T-helper 22 cell (primary cell): ENCODE measurements at places on chromosomes 5 and 9.

GRCh38 chr5:128774605-128775004 lies 190.7 kb upstream of the SLC27A6 start:
- DNase-seq, result no peak

DNA sequence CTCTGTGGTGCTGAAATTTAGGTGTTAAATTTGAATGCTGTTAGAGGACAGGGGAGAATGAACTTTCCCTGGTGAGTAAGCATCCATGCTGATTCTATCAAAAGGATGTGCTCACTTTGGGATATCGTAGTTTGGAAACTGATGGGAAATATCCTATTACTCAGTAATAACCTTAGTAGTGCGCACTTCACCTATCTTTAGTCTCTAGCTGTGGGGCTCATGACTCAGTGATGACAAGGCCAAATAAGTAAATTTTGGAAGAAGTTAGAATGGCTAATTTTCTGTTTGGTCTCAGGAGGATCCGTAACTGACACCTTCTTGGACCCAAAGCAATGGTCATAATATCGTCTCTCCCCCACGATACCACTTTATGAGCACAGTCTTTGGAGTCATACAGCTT lies 448.4 kb downstream of the PSAT1 start:
- no peak for DNase-seq

GRCh38 chr5:54895816-54896341 lies 89.5 kb downstream of the ESM1 start:
- DNase-seq, result no peak

DNA sequence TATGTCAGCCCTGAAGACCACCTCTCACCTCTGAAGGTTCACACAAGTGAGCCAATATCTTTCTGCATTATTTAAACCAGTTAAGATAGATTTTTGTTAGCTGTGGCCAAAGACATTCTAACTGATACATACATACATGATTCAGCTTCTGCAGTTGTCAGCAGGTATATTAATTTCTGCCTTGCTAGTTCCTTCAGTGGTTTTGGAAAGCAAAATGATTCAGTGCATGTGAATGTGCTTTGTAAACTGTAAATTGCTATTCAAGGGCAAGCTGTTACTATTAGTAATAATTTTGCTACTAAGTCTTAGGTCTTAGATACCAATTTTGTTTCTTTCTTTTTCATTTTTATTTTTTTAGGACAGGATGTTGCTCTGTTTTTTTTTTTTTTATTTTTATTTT lies 89.2 kb upstream of the ERBIN start:
- DNase-seq, result no peak

- DNase-seq, result no peak
Measured at GRCh38 chr5:107512029-107512428, 158.7 kb downstream of the EFNA5 start.

GRCh38 chr5:100855937-100856430 lies 47.1 kb downstream of the ST8SIA4 start:
- no peak for DNase-seq

GRCh38 chr5:61768692-61769281 lies 436.7 kb downstream of the ZSWIM6 start:
- no peak for DNase-seq

- DNase-seq, result no peak
Measured at GRCh38 chr5:149408252-149409099, 29.4 kb upstream of the IL17B start.

GRCh38 chr5:116614603-116614920 lies 39.9 kb upstream of the SEMA6A start:
- DNase-seq, result no peak

- no peak for DNase-seq
Measured at GRCh38 chr5:104344809-104345208, 782.2 kb upstream of the NUDT12 start.

DNA sequence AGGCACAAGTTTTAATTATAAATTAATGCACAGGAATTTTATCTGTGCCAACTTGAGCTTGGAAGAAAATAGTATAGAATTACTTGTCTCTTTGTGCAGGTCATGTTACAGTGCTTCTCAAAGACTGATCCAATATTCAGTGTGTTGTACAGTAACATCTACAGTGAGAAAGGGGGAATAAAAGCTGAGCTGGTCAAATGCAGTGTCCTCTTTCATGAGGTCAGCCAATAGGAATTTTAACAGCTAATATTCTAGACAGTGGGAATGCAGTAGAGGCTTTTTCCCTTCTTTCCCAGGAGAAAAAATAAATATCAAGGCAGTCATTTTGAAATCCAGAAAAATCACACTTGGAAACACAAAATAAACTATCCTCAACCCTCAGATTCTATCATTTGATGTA lies 95.7 kb upstream of the ITGA1 start:
- no peak for DNase-seq

GRCh38 chr9:35892051-35892450 lies 14.0 kb upstream of the HRCT1 start:
- DNase-seq, result no peak

DNA sequence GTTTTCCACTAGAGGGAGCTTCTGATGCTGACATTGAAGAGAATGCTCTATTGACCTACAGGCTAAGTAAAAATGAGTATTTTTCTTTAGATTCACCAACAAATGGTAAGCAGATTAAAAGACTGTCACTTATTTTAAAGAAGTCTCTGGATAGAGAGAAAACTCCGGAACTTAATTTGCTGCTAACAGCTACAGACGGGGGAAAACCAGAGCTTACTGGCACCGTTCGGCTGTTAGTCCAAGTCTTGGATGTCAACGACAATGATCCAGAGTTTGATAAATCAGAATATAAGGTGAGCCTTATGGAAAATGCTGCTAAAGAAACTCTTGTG lies 764 bp downstream of the PCDHA11 start:
- DNase-seq, result no peak

GRCh38 chr9:26946753-26947727 lies at the start of gene PLAA:
Gene PLAA, minus strand, starts transcription at chr9:26947242. Its CDS starts 197 bp downstream, at chr9:26947045.
- DNase-seq, result peak; percentile 74

- DNase-seq, result no peak
Measured at GRCh38 chr9:18979367-18979766, 53.6 kb downstream of the SAXO1 start.

- DNase-seq, result no peak
Measured at GRCh38 chr9:135073081-135073740, 14.3 kb upstream of the OLFM1 start.

- no peak for DNase-seq
Measured at GRCh38 chr9:123232332-123232731, 36.1 kb downstream of the STRBP start.
